ENCODE measurements at places on chromosomes 5 and 9.

DNA sequence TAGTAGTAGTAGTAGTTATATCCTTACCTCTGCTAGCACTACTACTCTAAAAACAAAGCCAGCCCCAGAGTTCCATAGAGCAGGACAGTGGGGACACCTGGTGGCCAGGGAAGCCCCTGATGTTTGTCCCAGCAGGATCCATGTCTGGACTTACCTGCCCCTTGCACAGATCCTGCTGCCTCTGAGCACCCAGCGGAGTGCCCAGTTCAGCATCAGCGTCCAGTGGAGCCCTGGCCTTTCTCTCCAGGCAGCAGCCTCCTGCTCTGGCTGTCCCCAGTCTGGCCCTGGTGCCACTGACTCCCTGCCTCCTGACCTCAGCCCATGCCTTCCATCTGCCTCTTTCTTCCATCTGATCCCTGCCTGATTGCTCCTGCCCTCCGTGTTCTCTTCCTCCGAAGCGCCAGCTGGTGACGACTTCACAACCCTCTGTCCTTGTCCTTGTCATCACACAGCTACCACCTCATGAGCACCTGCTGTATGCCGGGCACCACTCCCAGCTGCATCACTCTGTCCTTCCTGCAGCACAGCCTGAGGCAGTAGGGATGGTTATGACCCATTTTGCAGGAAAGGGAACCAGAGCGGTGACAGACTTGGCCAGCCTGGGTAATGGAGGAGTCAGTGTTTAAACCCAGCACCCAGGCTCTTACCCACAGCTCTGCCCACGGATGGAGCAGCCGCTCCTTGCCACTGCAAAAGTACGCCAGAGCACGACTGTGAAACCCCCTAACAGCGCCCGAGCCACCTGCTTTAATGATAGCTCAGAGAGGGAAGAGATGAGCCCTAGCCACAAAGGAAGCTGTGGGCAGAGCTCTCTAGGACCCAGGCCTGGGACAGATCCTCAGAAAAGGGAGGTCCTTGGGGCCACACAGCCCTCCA, 11.5 kb downstream of the SARDH start:
- peak; percentile 73 for DNase-seq

GRCh38 chr5:131206772-131207171, 36.0 kb downstream of the LYRM7 start:
- no peak for DNase-seq

DNA sequence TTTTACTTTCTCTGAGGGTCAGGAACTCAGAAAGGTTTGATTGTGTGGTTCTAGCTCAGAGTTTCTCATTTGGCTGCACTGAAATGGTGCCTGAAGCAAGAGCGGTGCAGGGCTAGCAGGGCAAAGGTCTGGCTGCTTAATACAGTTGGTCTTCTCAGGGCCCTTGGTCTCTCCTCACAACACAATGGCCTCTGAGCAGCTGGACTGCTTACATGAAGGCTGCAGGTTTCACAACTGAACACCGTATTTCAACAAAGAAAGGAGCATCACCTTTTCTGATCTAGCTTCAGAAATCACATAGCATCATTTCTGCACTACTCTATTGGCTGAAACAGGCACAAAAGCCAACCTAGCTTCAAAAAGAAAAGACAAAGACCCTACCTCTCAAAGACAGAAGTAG, 122.2 kb downstream of the MLLT3 start:
- no peak for DNase-seq

- no peak for DNase-seq
Observed at GRCh38 chr5:54689411-54690251, 172.1 kb downstream of the SNX18 start.

GRCh38 chr5:155079698-155080097, 66.1 kb downstream of the KIF4B start:
- no peak for DNase-seq

DNA sequence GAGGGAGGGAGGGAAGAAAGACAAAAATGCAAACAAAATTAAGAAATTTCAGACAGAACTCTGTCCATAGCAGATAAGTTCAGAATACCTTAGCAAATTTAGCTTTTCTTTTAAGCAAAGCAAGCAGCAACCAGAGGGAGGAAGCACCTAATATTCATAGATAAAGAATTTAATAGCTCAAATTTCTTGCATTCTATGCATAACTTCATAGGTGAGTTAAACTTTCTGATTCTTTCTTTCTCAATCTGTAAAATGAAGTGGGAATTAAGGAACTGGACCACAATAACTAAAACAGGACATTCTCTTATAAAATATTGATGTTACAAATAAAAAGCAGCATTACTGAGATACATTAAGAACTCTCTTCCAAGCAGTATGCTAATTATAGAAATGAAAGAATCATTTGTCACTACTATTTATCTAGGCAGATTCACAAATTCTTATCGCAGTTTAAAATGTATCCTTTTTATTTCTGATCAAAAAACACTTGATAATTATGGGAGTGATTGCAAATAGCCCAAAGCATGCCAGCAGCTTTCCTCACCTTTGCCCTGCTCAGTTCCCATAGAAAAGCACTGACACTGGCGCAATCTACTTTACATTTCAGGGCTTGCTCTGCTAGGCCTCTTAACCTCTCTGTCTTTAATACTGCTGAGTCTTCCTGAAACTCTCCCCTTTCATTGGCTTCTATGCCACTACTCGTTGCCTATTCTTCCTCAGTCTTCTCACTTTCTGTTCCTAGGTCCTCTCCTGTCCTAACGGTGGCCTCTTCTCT, 341.8 kb downstream of the PIK3R1 start:
- DNase-seq, result no peak
